Thyroid gland (tissue), 4 donors: ENCODE measurements at places on chromosomes 7 and 10. TPM values are rescaled to one million over a fixed set of nuclear protein-coding genes. Genes with fewer than 3 reads are reported as not detected.

GRCh38 chr7:85997515-85997914 lies 646.2 kb upstream of the GRM3 start:
- H3K4me1 ChIP-seq, result no peaks in the 10 kb centered on the region
- H3K4me3 ChIP-seq, result no peak overlapping the region
- no peaks in the 10 kb centered on the region for H3K27me3 ChIP-seq
- no peak overlapping the region for H3K27ac ChIP-seq

- no peaks in the 10 kb centered on the region for H3K4me1 ChIP-seq
- no peak overlapping the region for H3K27ac ChIP-seq
- no peak overlapping the region for H3K4me3 ChIP-seq
- H3K27me3 ChIP-seq, result no peaks in the 10 kb centered on the region
- no peak for DNase-seq
These were observed 41.4 kb upstream of the BET1 start for GRCh38 chr7:94045581-94045980.

DNA sequence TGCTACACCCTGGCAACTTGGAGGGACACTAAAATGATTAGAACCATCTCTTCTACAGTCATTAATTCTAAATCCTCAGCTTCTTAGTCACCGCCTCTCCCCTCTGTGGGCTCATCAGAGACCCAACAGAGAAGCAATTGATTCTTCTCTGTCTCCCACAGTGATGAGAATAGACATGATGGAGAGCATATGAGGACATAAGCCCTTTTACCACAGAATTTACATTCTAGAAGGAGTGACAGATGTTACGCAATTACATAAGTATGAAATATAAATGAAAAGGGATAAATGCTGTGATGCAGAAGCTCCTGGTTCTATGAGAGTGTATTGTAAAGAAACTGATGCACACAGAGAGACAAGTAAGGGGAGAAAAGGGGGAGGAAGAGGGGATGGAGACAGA lies 18.1 kb upstream of the ABCB5 start:
- no peak overlapping the region for H3K27ac ChIP-seq
- DNase-seq, result no peak
- no peaks in the 10 kb centered on the region for H3K36me3 ChIP-seq
- no peaks in the 10 kb centered on the region for H3K27me3 ChIP-seq

DNA sequence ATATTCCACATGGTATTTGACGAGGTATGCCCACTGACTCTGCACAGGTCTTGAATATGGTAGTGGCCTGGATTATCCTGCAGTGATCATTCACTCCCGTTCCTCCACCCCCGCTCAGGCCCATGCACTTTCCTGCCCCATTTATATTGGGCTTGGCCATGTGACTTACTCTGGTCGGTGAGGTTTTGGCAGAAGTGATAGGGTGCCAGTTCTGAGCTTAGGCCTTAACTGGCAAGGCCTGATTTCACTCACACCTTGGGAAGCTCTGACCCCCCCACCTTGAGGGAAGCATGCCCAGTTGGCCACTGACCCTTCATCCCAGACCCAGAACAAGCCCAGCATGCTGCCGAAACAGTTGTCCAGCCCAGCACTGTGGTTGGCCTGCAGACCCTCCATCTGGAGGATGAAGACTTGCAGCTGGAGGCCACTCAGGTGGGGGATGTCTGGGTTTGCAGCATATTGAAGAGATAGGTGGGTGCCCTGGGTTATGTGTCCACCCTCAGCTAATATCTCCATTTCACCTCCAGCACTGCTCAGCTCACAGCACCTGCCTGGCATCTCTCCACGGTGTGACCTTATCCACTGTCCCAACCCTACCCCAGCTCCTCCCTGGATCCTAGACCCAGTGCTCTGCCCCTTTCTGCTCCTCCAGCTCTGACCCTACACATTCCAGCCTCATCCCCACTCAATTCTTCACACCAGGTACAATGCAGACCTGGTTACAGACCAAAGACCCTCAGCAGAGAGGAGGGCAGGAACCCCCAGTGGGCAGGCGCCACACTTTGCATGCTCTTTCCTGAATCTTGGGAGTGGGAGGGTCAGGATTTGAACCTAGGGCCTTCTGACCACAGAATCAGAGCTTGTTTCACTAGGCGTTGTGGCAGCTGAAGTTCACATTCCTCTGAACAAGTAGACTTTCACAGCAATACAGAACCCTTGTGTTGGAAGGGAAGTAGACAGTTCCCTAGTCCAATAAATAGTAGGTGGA lies 138.1 kb upstream of the CHST15 start:
- H3K36me3 ChIP-seq, result no peaks in the 10 kb centered on the region
- no peak overlapping the region for H3K27ac ChIP-seq
- no peak for DNase-seq
- H3K4me1 ChIP-seq, result no peaks in the 10 kb centered on the region

GRCh38 chr7:81433206-81433605 lies 336.6 kb downstream of the HGF start:
- H3K4me1 ChIP-seq, result no peaks in the 10 kb centered on the region
- H3K36me3 ChIP-seq, result no peaks in the 10 kb centered on the region
- H3K4me3 ChIP-seq, result no peak overlapping the region
- no peaks in the 10 kb centered on the region for H3K27me3 ChIP-seq
- no peak overlapping the region for H3K27ac ChIP-seq
- no peak for DNase-seq

GRCh38 chr7:41738336-41738735 lies 35.4 kb upstream of the INHBA start:
- DNase-seq, result no peak
- H3K27me3 ChIP-seq, result no peaks in the 10 kb centered on the region
- no peak overlapping the region for H3K4me3 ChIP-seq
- no peaks in the 10 kb centered on the region for H3K4me1 ChIP-seq
- H3K27ac ChIP-seq, result no peak overlapping the region
- H3K36me3 ChIP-seq, result no peaks in the 10 kb centered on the region

Gene COL26A1
- total RNA-seq, result not detected

Gene RBP4
- 5.4 TPM for total RNA-seq

Gene TRDMT1
- 29.4 TPM for total RNA-seq
